ENCODE measurements at places on chromosomes 1 and 21. TPM values are rescaled to one million over a fixed set of nuclear protein-coding genes. Genes with fewer than 3 reads are reported as not detected.

DNA sequence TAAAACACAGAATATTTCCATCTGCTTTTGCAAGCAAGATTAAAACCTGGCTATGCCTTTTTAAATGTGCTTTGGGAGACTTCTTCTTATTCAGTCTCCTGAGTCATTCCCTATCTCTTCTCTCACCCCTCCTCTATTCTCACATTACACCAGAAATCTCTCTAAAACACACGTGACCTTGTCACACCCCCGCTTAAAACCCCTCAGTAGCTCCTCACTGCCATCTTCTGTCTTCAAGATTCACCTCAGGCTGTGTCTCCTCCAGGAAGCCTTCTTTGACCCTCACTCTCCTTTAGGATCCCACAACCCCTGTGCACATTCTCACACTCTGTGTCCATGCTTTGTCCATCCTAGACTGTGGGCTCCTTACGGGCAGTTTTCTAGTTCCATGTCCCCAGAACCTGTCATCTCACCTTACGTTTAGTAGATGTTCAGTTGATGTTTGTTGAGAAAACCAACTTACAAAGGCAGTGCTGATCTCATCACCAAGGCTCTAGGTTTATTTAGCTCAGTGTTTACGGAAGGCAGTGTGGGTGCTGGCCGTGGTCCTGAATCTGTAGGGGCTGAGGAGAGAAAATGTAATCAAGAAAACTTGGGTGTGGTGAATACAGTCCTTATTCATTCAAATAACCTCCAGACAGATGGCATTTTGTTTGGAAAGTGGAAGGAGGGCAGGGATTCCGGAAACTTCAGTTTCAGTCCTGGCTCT, 143.5 kb downstream of the DMRTA2 start:
- no peak overlapping the region for H3K27ac ChIP-seq
- no peak overlapping the region for H3K4me3 ChIP-seq
- no peaks in the 10 kb centered on the region for H3K27me3 ChIP-seq
- H3K4me1 ChIP-seq, result no peaks in the 10 kb centered on the region
- no peak for DNase-seq

- H3K4me3 ChIP-seq, result no peak overlapping the region
- H3K36me3 ChIP-seq, result no peaks in the 10 kb centered on the region
- H3K4me1 ChIP-seq, result peaks cover 25% of the 10 kb centered on the region
- H3K27ac ChIP-seq, result no peak overlapping the region
- no peak for DNase-seq
Measured at GRCh38 chr21:44708866-44709425, 2.4 kb downstream of the TSPEAR start.

- no peaks in the 10 kb centered on the region for H3K36me3 ChIP-seq
- H3K27me3 ChIP-seq, result no peaks in the 10 kb centered on the region
- no peak overlapping the region for H3K27ac ChIP-seq
- no peak overlapping the region for H3K4me3 ChIP-seq
- DNase-seq, result peak; percentile 23
- no peaks in the 10 kb centered on the region for H3K4me1 ChIP-seq
Measured at GRCh38 chr1:236489710-236490377, 33.9 kb upstream of the LGALS8 start.

- no peaks in the 10 kb centered on the region for H3K36me3 ChIP-seq
- DNase-seq, result no peak
- peaks cover 4% of the 10 kb centered on the region for H3K4me1 ChIP-seq
- H3K27me3 ChIP-seq, result no peaks in the 10 kb centered on the region
Measured at GRCh38 chr1:147665521-147665920, 4.8 kb downstream of the ACP6 start.

GRCh38 chr1:14553711-14554110, 44.8 kb upstream of the KAZN start:
- no peak overlapping the region for H3K4me3 ChIP-seq
- no peaks in the 10 kb centered on the region for H3K27me3 ChIP-seq
- DNase-seq, result no peak
- H3K36me3 ChIP-seq, result no peaks in the 10 kb centered on the region
- H3K27ac ChIP-seq, result no peak overlapping the region
- H3K4me1 ChIP-seq, result no peaks in the 10 kb centered on the region

DNA sequence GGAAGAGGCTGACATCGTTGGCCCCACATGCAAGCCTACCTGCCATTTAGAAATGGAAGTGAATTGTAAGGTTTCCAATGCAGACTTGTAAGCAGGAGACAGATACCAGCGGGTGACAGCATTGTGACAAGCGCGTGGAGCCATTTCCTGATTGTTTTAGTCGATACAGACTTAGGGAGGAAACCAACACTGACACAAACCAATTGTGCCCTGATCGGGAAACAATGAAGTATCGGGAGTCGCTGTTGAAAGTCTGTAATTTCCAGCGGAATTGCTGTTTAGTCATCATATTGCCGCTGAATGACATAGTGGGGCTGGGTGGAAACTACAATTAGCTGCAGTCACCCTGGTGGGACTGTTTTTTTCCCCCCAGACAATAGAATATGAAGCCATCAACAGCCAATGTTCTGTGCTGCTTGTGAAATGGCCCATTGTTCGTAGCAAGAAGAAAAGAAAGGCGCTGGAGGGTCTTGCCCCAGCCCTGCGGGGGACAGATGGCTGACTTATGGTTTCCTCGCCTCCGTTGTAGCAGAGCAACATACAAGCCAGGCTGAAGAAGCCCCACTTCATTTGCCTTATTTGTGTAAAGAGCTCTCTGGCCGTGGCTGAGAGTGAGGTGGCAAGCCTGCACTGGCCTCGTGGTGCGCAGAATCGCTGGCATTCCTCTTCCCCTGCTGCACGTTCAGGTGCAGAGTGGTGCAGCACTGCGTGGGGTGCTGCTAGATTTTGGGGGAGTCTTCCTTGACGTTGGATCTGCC, 462.7 kb downstream of the CAMTA1 start:
- no peaks in the 10 kb centered on the region for H3K27me3 ChIP-seq
- no peak for DNase-seq
- H3K4me1 ChIP-seq, result no peaks in the 10 kb centered on the region
- H3K36me3 ChIP-seq, result no peaks in the 10 kb centered on the region

DNA sequence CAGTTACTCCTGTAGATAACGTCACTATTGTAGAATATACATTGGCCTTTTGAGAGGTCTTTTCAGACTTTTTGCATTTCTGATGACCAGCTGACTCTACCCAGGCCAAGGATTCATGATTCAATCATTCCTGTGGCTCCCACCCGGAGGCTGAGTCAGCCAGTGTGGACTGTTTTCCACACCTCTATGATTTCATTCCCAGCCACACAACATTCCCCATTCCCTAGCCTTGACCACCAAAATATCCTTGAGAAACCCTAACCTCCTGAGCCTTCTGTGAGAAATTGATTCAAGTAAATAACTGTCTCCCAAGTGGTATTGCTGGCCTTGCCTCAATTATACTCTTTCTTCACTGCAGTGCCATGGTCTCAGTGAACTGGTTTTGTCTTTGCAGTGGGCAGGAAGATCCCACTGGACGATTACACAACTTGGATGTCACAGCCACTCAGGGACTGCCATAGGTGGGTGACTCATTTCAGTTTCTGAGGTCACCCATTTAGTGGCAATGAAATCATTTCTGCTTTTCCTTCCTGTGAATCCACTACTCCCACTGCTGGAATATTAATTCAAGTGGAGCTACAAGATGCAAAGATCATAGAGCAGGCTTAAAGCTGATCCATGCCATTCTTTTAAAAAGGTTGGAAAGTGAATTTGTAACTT, 518.6 kb upstream of the ZP4 start:
- H3K4me3 ChIP-seq, result no peak overlapping the region
- H3K36me3 ChIP-seq, result no peaks in the 10 kb centered on the region
- H3K4me1 ChIP-seq, result no peaks in the 10 kb centered on the region
- no peaks in the 10 kb centered on the region for H3K27me3 ChIP-seq
- H3K27ac ChIP-seq, result no peak overlapping the region
- DNase-seq, result no peak

Gene PTGS2
- total RNA-seq, result not detected

Gene FCGR3B
- 4.1 TPM for total RNA-seq

Gene S100A8
- total RNA-seq, result 2.6 TPM
